ENCODE measurements at places on chromosomes 11 and 22.

DNA sequence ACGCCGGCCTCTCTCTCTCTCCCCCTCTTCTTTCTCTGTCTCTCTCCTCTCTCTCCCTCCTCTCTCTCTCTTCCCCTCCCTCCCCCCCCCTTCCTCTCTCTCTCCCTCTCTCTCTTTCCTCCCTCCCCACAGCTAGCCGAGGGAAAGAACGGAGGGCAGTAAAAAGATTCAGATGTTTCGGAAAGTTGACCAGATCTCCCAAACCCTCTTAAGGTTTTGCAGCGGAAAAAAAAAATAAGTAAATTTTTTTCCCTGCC is 195 bp upstream of the ALX4 start:
- DNase-seq = no peak

DNA sequence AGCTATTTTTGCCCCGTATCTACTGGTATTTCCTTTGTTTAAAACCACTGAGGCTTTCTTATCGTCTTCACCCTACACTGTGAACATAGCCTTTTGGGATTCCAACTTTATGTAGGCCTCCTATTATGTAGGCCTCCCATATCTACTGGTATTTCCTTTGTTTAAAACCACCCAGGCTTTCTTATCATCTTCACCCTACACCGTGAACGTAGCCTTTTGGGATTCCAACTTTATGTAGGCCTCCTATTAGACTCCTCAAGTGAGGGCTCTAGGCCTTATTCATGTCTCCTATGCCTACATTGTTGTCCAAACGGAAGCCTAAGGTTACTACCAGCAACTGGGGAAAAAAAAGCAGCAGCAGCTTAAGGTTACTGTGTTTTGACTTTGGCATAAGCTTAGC is 23.7 kb downstream of the CEP295 start:
- no peak for DNase-seq

DNA sequence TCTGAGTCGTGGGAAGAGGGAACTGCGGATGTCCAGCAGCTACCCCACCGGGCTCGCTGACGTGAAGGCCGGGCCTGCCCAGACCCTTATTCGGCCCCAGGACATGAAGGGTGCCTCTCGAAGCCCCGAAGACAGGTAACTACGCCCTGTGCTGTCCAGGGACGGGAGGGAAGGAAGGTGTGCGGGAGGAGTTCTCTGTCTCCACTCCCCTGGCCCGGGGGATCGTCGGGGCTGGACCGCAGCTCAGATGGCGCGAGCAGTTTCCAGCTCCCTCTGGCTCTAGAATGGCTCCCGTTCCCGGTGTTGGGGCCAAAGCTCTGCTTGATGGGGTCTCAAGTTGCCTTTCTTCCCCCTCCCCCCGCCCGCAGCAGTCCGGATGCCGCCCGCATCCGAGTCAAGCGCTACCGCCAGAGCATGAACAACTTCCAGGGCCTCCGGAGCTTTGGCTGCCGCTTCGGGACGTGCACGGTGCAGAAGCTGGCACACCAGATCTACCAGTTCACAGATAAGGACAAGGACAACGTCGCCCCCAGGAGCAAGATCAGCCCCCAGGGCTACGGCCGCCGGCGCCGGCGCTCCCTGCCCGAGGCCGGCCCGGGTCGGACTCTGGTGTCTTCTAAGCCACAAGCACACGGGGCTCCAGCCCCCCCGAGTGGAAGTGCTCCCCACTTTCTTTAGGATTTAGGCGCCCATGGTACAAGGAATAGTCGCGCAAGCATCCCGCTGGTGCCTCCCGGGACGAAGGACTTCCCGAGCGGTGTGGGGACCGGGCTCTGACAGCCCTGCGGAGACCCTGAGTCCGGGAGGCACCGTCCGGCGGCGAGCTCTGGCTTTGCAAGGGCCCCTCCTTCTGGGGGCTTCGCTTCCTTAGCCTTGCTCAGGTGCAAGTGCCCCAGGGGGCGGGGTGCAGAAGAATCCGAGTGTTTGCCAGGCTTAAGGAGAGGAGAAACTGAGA is 1.4 kb downstream of the ADM start:
- DNase-seq = no peak

GRCh38 chr11:61512435-61512834 is 3.9 kb downstream of the LRRC10B start:
- DNase-seq = no peak

- no peak for DNase-seq
These were observed 87.2 kb upstream of the HTATIP2 start for GRCh38 chr11:20275987-20276965.

DNA sequence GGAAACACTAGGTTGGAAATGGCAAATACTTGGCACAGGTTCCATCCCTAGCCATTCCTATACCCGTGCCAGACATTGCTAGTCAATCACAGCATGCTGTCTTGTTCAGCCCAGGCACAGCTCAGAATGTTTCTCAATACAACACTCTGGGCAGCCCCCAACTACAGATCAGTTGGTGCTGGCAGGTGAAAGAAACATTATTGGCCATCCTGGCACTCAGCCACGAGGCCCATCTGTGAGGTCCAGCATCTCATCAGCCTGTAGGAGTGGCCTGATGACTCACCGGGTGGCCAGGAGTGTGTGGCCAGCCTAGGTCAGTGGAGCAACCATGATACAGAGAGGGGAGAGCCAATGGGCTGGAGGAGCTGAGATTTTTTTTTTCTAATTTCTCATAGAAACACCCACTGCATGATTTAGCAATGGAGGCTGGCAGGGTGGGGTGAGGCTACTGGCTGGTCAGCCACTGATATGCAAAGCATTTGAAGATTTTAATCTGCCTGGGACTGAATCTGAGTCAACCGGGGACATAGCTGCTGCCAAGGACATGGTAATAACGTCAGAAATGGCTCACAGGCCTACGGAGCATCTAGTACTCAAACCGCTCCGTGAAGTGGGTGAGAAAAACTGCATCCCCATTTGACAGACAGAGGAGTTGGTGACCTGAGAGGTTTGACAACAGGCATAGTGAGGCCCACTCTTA is 5.4 kb downstream of the MYO18B start:
- no peak for DNase-seq

GRCh38 chr11:10304495-10305261 is at the start of gene ADM:
Gene ADM (plus strand): TSS chr11:10305073. CDS start chr11:10305701, 628 bp downstream.
- peak; percentile 84 for DNase-seq

- DNase-seq = no peak
These were observed 1.7 kb downstream of the DRD4 start for GRCh38 chr11:638631-639331.

- no peak for DNase-seq
These were observed 107.6 kb downstream of the WNT7B start for GRCh38 chr22:45869340-45869847.

DNA sequence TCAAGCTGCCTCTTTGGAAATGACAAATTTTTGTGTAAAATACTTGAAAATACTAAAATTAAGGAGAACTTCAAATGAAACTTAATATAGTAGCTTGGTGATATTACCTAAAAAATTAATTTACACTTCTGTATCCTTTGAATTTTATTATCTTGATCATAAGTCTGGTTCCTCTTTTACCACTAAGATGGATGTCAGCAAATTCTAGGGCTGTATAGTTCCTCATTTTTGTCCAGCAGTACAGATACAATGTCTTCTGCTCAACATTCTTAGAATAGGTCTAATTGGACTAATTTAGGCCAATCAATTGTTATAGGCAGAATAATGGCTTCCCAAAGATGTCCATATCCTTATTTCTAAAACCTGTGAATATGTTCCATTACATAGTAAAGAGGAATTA is 1298.0 kb upstream of the RAG2 start:
- DNase-seq = no peak

DNA sequence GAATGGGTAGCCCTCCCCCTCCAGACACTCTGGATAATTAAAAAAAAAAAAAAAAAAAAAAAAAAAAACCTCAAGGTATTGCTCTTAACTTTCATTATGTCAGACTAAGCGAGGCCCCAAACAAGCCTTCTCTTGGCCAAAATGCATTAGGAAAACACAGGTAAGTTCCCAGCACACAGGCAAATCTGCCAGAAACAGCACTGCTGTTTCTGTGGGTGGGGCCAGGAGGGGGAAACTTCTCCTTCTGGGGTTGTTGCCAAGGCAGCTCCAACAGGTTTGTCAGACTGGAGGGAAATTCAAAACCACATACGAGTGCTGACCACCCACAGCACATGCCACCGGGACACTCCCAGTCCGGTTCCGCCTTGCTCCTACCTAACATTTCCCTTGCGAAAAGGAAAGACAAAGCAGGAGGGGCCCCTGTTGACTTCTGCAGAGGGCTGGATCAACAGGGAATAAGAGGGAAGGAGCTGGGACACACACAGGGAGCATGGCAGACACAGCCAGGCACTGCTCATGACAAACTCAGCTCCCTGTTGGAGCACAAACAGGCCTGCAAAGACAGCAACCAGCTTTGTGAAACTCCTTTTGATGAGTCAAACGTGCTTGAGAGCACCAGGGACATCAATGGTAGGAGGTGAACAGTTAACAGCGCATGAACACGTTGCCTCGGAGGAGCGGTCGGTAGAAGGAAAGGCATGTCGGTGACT is 55.0 kb downstream of the MYH9 start:
- no peak for DNase-seq

DNA sequence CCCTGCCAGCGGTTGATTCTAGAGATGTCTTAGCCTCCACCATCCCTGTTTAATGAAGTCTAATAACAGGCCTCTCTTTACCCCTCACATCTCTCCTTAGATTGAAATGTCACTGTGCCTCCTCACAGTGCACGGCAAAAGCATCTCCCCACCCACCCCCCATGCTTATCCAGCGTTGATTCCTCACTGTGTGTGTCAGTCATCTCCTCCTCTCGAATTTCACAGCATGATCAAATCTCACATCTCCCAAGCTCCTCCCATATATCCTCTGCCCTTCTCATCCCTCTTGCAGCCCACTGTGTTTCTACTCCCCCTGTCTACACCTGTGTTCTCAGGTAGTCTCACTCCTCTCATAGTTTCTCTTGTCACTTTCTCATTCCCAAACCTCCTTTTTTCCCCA is 84.6 kb downstream of the DBX1 start:
- DNase-seq = no peak

- DNase-seq = peak; percentile 37
These were observed 227.0 kb upstream of the NCAM1 start for GRCh38 chr11:112734207-112734606.

DNA sequence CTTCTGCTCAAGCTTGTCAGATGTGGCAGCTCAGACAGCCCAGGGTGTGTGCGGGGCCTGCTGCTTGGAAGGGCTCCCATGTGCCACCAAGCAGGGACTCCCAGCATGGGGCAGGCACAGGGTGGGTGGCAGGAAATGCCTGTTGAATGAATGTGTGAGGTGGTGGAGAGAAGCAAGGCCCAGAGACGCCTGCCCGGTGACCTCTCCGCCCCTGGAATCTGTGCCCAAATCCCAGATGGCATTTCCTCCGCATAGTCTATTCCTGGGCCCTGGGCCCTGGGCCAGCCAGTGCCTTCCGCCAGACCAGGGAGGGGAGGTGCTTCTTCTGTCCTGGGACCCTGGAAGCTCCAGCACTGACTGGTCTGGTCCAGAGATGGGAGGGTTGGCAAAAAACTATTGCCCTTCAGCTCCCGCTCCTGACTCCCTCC is 3.7 kb downstream of the CST6 start:
- DNase-seq = no peak

All from HEK293T (cell line).